Activated CD8-positive, alpha-beta memory T cell treated with anti-CD3 and anti-CD28 coated beads, Interleukin-2, amount 10 ng/mL, durations not matched to agents 7 days and 5 days (primary cell): ENCODE measurements at places on chromosomes 3 and 15. TPM values are rescaled to one million over a fixed set of nuclear protein-coding genes. Genes with fewer than 3 reads are reported as not detected.

DNA sequence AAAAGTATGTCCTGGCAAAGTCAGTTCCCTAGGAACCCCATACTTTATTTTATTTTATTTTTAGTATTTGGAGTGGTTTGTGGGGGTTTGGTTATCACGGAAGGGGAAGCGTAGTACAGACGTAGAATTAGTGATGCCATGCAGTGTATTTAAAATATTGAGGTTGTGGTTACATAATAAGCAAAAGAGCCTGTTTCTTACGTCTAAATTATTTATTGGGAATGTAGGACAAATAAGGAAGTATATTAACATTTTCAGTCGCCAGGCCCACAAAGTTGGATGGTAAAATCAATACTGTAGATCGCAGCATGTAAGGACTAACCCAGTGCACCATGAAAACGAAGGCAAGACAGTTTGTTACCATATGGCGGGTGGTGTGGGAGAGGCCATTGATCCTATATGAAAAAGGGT lies 558 bp downstream of the DTWD1 start:
- H3K4me1 ChIP-seq = peaks cover 46% of the 10 kb centered on the region
- peak overlapping the region; percentile 97 for H3K4me3 ChIP-seq
- no peaks in the 10 kb centered on the region for H3K27me3 ChIP-seq
- peaks cover 31% of the 10 kb centered on the region for H3K36me3 ChIP-seq

- peaks cover 39% of the 10 kb centered on the region for H3K27me3 ChIP-seq
- H3K4me3 ChIP-seq = no peak overlapping the region
- DNase-seq = no peak
- H3K36me3 ChIP-seq = no peaks in the 10 kb centered on the region
- H3K4me1 ChIP-seq = no peaks in the 10 kb centered on the region
These were observed 2.9 kb downstream of the CADPS start for GRCh38 chr3:62872318-62872717.

Gene TICRR
- total RNA-seq = 30.8 TPM

DNA sequence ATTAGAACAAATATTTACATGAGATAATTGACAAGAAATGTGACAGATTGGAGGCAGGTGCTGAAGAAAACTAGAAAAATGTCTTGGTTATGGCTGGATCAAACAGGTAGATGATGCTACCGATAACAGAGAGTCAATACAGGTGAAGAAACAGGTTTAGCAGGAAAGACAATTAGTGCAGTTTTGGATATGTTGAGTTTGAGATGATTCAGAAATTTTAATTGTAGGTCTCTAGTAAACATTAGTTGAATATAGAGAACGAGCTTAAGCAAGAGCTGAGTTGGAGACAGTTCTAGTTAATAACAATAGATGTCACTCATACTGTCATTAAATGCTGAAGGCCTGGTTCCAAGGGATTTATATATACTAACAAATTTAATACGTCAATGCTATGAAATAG lies 524.4 kb downstream of the NSUN3 start:
- no peak for DNase-seq
- no peaks in the 10 kb centered on the region for H3K27me3 ChIP-seq
- no peaks in the 10 kb centered on the region for H3K4me1 ChIP-seq
- no peak overlapping the region for H3K4me3 ChIP-seq
- H3K36me3 ChIP-seq = no peaks in the 10 kb centered on the region
- no peak overlapping the region for H3K27ac ChIP-seq

GRCh38 chr15:63052077-63052841 lies 9.7 kb downstream of the TPM1 start:
- peaks cover 28% of the 10 kb centered on the region for H3K27me3 ChIP-seq
- H3K36me3 ChIP-seq = no peaks in the 10 kb centered on the region
- H3K4me3 ChIP-seq = no peak overlapping the region
- no peak overlapping the region for H3K27ac ChIP-seq
- H3K4me1 ChIP-seq = peaks cover 21% of the 10 kb centered on the region

DNA sequence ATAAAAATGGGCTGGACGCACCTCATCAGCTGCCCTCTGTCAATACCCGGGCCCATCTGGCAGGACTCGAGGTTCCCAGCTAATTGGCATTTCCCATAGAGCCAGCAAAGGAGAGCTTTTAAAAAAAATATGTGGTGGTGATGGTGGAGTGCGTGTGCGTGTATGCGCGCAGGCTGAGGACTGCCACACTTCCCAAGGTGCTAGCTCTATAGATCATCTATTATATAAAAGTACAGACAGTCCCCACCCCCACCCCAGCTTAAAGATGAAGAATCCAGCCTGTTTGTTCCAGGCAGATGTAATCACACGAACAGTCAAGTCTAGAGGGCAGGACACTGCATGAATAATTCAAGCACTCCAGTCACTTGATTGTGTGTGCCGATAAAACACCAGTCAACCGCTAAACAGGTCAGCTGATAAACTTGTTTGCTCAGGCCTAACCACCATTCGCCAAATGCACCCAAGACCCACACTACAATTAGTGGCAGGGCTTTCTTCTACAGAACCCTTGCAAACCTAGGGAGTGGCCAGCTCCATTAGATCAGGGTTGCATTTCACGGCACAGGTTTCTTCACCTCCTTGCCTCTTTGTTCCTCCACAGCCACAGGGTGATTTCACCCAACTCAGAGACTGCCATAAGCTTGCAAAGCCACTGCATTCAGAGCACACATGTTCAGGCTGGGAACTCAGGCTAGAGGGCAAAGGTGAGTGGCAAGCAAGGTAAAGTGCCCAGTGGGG lies 5.8 kb downstream of the TLE3 start:
- peak; percentile 85 for DNase-seq
- peaks cover 76% of the 10 kb centered on the region for H3K4me1 ChIP-seq
- no peaks in the 10 kb centered on the region for H3K27me3 ChIP-seq
- peak overlapping the region; percentile 74 for H3K27ac ChIP-seq
- H3K4me3 ChIP-seq = peak overlapping the region; percentile 15
